ENCODE measurements at places on chromosomes 4 and X.

DNA sequence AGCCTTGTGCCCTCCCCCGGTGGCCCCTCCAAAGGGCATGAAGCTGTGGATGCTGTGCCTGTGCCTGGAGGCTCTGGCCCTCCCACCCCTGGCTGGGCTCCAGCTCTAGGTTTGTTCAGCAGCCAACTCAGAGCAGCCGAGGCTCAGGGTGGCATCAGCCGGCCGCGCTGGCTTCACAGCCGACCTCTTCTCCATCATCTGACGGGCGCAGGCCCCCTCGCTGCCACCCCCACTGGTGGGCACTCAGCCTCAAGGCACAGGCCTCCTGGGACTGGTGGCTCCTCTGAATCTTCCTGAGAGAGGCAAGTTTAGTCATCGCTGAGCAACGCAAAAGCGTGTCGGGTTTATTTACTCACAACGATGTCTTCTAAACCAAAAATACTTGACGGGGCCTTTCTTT lies 46.0 kb downstream of the PCGF3 start:
- DNase-seq = no peak

- no peak for DNase-seq
Observed at GRCh38 chr4:123546573-123547060, 150.0 kb downstream of the SPRY1 start.

GRCh38 chrX:120446498-120446897 lies 22.6 kb downstream of the LAMP2 start:
- DNase-seq = no peak

- no peak for DNase-seq
Observed at GRCh38 chr4:66681962-66682361, 863.3 kb downstream of the CENPC start.

DNA sequence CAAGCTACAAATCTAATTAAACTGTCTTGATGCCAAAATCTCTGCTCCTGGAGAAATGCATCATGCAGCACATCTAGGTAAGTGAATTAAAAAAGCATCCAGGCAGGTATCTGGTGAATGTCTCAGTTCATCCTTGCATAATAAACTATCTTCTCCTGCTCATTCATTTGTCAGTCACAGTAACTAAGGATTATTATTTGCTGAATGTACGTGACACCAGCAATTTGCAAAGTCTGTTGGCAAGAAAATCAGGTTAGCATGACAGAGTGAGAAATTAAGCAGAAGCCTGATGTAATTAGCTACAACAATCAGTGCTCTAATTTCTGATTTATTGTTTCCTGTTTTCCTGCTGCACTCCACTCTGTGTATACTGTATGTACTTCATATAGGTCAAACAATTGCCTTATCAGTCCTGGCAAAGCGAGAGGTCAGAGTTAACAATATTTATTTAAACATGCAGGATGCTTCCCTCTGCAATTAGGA lies 213.6 kb downstream of the FBXO8 start:
- DNase-seq = no peak

DNA sequence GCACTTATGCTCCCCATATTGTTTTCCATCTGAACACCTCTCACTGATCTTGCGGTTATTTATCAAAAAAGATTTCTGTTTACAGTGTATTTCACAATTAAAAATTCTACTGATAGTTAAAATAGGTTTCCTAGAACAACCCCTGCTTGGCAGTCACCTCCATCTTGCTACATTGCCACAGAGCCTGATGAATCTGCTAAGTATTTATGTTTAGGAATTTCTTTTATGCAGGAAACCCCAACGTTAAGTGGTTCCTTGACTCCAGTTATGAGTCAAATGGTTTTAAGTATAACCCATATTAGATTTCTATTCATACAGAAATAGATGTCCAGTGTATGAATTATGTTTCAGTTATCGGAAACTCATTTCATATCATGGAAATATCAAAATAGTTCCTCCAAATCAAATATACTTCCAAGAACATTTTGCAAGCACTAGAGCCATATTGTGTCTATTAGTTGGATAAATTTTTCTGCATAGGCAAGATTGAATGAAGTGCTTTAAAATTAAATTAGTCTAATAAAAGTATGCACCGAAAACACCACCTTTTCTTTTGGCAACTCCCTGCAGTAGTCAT lies 20.6 kb downstream of the GALNT7 start:
- no peak for DNase-seq

- DNase-seq = peak; percentile 57
Observed at GRCh38 chr4:112889619-112890527, 159.6 kb upstream of the ANK2 start.

DNA sequence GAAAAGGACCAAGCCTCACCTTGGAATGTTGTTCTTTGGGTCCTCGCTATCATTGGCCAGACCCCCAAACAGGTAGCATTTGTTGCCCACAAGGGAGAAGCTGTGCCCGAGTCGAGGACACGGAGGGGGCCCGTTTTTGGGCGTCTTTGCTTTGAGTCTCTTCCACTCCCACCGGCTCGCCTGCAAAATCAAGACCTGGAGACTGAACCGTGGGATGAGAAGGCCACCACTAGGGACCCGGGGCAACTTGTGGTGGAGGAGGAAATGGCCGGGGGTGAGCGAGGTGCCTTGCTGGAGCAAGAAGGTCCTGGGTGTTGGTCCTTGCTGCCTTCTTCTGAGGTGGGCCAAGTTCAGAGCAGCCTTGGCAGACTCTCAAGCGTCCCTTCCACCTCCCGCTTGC lies 7.5 kb downstream of the HCFC1 start:
- DNase-seq = no peak

DNA sequence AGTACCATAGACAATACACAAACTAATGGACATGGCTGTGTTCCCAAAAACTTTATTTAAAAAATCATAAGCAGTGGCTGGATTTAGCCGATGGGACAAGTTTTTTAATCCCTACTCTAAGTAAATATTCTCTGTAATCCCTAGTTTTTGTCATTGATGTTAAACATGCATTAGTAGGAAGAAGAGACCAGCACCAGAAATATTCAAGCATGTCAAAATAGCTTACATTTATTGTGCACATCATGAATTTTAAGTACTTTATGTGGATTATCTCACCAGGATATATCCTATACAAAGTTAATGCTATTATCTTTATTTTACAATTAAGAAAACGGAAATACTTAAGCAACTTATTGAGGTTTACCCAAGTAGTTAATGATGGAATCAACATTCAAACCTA lies 46.0 kb downstream of the HSPA4L start:
- no peak for DNase-seq

DNA sequence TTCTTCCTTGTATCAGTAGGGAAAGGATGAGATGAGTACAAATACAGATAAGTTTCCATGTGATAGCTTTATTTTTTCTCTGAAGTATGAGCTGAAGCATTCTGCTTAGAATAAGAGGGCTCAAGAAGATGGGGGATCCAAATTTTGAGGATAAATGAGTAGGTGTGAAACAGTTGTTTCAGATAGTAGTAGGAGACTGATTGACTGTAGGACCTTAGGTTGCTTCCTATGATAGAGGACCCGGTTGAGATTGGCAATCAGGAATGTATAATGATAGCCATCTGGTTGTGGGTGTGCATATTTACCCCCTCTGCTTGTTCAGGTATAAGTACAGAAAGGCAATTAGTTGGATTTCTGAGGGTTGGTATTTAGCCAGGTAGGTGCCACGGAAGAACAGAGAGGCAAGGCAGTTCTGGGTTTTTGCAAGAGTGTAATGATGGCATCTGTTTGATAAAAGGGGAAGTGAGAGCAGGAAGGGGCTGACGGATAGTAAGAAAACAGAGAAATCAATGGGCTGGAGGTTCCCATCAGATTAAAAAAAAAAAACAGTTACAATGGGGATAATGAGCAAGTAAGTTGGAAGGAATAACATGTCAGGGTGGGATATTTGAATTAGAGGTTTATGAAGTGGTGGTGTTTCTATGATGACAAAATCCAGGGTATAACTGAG lies 13.7 kb downstream of the OCRL start:
- DNase-seq = peak; percentile 46
